ENCODE measurements at places on chromosomes 3 and 15.
A peak's percentile ranks its signal among the peaks of the same experiment; 100 is the strongest.

DNA sequence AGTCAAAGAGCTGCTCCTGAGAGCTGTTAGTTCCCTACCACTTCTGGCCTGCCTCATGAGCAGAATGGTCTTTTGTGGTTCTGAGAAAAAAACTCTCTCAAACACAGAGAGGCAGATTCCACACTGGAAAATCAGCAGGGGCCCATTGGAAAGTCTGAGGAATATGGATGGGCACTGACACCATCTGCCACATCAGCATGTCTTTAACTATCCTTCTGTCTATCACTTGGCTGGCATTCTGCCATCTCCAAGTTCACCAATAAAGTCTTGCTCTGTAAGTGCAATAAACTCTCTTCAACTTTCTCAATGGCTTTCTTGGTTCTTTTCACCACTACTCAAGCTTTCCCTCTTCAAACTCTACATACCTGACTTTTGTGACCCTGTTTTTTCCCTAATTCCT, 101.3 kb upstream of the GALNT15 start:
- no peak for DNase-seq
- H3K4me1 ChIP-seq = peaks cover 41% of the 10 kb centered on the region
- H3K27ac ChIP-seq = peak overlapping the region; percentile 83
- no peaks in the 10 kb centered on the region for H3K36me3 ChIP-seq
- H3K27me3 ChIP-seq = no peaks in the 10 kb centered on the region

GRCh38 chr15:80920271-80920699, 69.3 kb downstream of the MESD start:
- no peak overlapping the region for H3K4me3 ChIP-seq
- H3K27me3 ChIP-seq = no peaks in the 10 kb centered on the region
- peaks cover under 1% of the 10 kb centered on the region for H3K4me1 ChIP-seq
- H3K27ac ChIP-seq = no peak overlapping the region

DNA sequence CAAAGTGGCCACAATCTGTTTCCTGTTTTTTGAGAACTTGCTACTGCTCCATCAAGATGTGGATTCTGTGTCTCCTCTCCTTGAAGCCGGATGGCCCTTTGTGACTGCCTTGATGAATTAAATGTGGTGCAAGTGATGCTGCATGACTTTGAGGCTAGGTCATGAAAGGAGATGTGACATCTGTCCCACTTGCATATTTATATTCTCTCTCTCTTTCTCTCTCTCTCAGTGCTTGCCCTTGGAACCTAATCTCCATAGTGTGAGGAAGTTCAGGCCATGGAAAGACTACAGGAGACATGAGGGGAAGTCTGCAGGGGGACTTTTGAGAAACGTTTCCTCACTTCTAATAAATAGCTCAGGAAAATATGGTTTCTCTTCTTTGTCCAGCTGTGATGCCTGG, 50.0 kb upstream of the ADPGK start:
- no peaks in the 10 kb centered on the region for H3K4me1 ChIP-seq
- no peak overlapping the region for H3K27ac ChIP-seq

GRCh38 chr3:64213224-64213878, 11.9 kb downstream of the PRICKLE2 start:
- H3K27ac ChIP-seq = peak overlapping the region; percentile 58
- peaks cover 39% of the 10 kb centered on the region for H3K4me1 ChIP-seq
- no peak for DNase-seq
- no peaks in the 10 kb centered on the region for H3K27me3 ChIP-seq
- no peaks in the 10 kb centered on the region for H3K36me3 ChIP-seq

- no peak for DNase-seq
- peaks cover 26% of the 10 kb centered on the region for H3K4me1 ChIP-seq
- peaks cover 9% of the 10 kb centered on the region for H3K36me3 ChIP-seq
Measured at GRCh38 chr3:123740391-123740822, 143.7 kb downstream of the MYLK start.
